ENCODE measurements at places on chromosomes 1 and 21. TPM values are rescaled to one million over a fixed set of nuclear protein-coding genes. Genes with fewer than 3 reads are reported as not detected.

The L1TD1 gene
- 0.18 TPM for total RNA-seq

The IL19 gene
- total RNA-seq, result not detected

The TRIM45 gene
- total RNA-seq, result 4.7 TPM

GRCh38 chr1:67224856-67225255, 58.6 kb downstream of the IL23R start:
- H3K36me3 ChIP-seq, result no peaks in the 10 kb centered on the region
- no peak for DNase-seq
- H3K4me3 ChIP-seq, result no peak overlapping the region

DNA sequence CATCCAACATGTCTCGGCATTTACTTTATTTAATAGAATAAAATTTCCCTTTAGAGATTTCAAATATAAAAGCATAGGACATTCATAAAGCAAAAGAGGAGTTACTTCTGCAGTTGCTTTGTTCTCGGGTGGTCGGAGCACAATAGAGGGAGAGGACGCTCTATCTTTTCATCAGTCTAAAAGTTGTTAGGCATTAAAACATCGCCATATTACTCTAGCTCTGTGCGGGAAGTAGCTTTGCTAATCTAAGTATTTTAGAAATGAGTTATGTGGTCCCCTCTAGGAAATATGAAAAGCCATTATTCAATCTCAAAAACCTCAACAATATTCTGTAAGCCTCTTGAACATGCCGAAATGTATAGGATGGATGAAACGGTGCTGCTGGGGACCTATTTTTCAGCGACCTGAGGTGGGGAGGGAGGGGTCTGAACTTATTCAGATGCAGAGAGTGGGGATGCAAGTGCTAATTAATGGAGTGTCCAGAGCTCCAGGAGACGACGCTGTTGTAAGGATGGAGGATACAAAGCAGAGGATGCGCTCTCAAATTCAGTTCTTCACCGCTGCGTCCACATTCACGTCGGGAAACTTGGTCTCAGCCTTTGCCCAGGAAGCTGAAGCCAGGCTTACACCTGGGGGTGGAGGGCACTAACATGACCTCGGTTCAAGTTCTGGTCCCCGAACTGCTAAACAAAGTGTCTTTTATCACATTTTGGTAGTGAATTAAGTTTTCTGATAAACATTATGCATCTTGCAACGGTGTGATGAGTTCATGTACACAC, 6.3 kb downstream of the CDKN2C start:
- peaks cover 37% of the 10 kb centered on the region for H3K4me1 ChIP-seq
- peaks cover 5% of the 10 kb centered on the region for H3K36me3 ChIP-seq
- no peaks in the 10 kb centered on the region for H3K27me3 ChIP-seq
- peak overlapping the region; percentile 100 for H3K27ac ChIP-seq

DNA sequence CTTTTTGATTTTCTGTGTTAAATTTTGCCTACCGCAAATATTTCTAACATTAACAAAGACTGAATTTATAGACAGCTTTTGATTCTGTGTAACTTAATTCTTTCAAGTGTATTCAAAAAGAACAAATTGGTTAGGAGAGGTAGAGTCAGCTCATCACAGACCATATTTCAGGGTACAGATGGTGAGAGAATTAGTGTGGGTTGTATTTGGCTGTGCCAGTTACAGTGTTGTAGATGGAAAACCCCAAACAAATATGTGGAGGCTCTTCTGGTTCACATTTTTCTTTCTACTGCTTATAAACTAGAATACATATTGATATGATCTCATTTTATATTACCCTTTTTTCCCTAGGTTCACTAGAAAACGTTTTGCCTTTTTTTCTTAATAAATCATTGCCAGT, 11.1 kb downstream of the RCAN3 start:
- no peak overlapping the region for H3K27ac ChIP-seq
- peaks cover 11% of the 10 kb centered on the region for H3K4me1 ChIP-seq
- H3K4me3 ChIP-seq, result no peak overlapping the region
- no peaks in the 10 kb centered on the region for H3K27me3 ChIP-seq
- no peak for DNase-seq
- H3K36me3 ChIP-seq, result no peaks in the 10 kb centered on the region

- H3K27ac ChIP-seq, result no peak overlapping the region
- no peak for DNase-seq
- H3K4me3 ChIP-seq, result no peak overlapping the region
- H3K36me3 ChIP-seq, result no peaks in the 10 kb centered on the region
- peaks cover 31% of the 10 kb centered on the region for H3K27me3 ChIP-seq
Observed at GRCh38 chr1:206834711-206835110, 30.7 kb upstream of the IL20 start.

GRCh38 chr1:39509360-39510009, 18.0 kb downstream of the BMP8A start:
- no peak overlapping the region for H3K27ac ChIP-seq
- H3K36me3 ChIP-seq, result no peaks in the 10 kb centered on the region
- H3K27me3 ChIP-seq, result no peaks in the 10 kb centered on the region
- no peak for DNase-seq
- H3K4me3 ChIP-seq, result no peak overlapping the region
- no peaks in the 10 kb centered on the region for H3K4me1 ChIP-seq

Data from Panc1 (cell line).